Stimulated activated CD8-positive, alpha-beta memory T cell treated with anti-CD3 and anti-CD28 coated beads, Interleukin-2, amount 100 ng/mL, for 1 hour (primary cell): ENCODE measurements at places on chromosomes 11 and 22.

DNA sequence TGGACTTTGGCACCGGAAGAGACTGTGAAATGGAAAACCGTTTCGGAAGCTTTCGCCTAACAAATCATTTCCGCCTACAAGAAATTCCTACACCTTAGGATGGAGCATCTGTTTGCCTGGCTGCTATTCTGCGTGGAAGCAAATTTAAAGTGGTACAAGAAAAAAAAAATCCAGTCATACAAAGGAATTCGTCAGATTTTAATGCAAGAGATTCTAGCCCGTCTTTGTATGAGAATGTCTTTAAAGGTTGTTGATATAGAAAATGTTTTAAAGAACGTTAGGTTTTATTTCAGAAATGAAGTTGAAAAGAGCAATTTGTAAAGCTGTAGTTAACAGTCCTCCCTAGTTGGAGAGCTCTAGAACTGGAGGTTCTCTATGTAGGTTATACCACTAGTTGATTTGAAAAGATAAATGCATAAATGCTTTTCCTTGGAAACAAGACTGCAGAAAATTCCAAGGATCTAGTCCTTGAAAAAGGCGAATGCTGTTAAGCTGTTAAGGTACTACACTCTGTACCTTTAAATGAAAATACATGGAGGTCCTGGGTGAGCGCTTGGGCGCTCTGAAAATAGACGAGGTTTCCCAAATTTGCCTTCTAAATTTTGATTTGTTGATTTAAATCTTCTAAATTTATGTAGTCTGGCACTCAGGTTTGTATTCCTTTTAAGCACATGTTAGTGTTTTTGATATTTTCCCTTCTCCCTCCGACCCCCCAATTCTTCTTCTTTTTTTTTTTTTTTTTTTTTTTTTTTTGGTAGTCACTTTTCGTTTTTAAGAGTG lies 2.4 kb downstream of the NCR3LG1 start:
- no peak for DNase-seq

- DNase-seq = no peak
Observed at GRCh38 chr11:74464746-74465145, 2.6 kb downstream of the KCNE3 start.

GRCh38 chr11:1074244-1075221 lies at the start of gene MUC2:
Gene MUC2, plus strand, starts transcription at chr11:1074874.
- no peak for DNase-seq

- no peak for DNase-seq
Observed at GRCh38 chr11:113201054-113201818, 113.1 kb upstream of the TTC12 start.

- DNase-seq = no peak
Observed at GRCh38 chr11:115226556-115226955, 277.7 kb downstream of the CADM1 start.

DNA sequence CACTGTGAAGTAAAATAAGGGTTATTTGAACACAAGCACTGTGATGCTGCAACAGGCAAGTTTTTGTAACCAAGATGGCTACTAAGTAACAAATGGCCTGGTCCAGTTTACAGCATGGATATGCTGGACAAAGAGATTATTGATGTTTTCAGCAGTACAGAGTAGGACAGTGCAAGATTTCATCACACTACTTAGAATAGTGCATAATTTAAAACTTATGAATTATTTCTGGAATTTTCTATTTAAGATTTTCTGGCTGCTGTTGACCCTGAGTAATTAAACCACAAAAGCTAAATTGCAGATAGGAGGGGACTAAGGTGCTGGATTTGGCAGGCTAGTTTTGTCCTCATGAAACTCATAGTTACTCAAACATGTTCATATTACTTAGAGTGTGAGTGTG lies 33.1 kb downstream of the CEP295 start:
- no peak for DNase-seq

DNA sequence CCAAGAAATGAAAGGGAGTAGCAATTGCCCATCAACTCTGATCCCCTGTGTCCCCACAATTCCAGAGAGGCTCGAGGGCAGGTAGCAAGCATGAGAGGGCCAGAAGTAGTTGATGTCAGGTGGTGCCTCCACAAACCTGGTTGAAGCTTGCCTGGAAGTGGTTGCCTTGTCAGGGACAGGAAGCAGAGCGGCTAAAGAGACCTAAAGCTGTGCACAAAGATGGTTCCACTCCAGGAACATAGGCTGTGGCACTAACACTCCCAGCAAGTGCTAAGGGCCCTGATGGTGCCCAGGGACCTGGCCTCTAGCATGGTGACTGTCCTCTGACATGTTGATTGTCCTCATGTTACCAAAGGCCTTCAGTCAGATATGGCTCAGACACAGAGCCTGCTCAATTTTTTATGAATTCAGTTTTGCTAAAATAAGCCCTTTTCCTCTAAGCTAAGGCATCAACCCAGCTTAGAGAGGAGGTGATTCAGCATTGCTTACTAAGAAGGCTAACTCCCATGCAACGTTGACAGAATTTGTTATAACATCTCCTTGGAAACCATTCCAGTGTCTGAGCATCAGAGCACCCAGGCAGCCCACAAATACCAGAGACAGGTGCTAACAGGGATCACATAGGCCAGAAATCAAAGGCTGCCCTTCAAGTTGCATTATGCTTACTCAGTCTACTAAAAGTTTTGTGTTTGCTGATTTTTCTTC lies 196.3 kb upstream of the ARHGAP20 start:
- DNase-seq = no peak

- DNase-seq = no peak
Observed at GRCh38 chr11:8593455-8593854, 573 bp downstream of the STK33 start.

GRCh38 chr11:81470446-81470845 lies 1263.2 kb downstream of the FAM181B start:
- no peak for DNase-seq

- DNase-seq = no peak
Observed at GRCh38 chr22:46432164-46433068, 96.9 kb downstream of the TRMU start.

GRCh38 chr22:41234815-41235695 lies 5.7 kb downstream of the CHADL start:
- DNase-seq = no peak

DNA sequence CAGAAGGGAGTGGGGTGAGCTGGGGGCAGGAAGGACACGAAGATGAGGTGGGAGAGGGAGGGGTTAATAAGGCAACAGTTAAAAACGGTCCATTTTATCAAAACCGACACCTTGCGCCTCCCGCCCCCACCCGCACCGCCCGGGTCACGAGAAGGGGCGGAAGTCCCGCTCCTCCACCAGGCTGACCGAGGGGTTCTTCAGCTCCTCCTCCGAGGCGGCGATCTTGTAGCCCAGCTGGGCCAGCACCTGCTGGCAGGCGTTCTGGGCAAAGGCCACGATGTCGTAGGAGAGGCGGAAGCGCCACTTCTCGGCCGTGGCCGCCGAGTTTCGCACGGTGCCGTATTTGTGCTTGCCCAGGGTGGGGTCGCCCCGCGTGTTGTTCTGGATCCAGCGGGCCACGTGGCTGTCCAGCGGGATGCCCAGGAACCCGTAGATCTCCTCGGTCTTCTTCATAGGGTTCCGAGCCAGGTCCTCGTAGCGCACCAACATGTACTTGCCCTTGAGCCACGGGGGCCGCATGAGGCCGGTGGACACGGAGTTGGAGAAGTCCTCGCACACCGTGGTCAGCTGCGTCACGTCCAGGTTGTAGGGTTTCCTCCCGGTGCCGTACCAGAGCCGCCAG lies 15.8 kb downstream of the CHST1 start:
- DNase-seq = no peak

DNA sequence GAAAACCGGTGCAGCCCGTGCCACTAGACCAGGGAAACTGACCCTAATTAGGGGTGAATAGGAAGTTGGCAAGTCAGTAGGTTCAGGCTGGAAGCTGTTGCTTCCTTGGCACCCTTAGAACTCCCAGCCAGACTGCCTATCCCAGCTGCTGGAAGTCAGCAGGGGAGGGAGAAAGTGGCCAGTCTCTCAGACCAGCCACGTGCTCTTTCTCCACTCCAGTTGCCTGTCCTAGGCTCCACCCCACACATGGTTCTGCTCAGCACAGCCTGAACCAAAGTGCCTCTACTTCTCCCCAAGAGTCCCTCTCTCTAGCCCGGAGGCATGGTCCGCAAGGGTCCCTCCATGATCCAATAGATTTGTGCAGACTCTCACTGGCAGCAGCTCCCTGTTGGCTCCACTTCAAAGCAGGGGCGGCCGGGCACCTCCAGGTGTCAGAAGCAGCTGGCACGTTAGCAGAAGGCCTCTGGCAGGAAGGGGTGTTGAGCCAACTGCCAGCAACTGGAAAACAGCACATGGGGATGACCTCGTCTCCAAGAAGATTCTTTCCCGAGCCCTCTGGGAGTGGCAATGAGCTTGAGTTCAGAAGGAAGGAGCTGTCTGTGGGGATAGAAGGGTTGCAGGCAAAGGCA lies 27.7 kb downstream of the ARFGAP2 start:
- no peak for DNase-seq

- no peak for DNase-seq
Observed at GRCh38 chr11:99568808-99569207, 548.1 kb downstream of the CNTN5 start.

DNA sequence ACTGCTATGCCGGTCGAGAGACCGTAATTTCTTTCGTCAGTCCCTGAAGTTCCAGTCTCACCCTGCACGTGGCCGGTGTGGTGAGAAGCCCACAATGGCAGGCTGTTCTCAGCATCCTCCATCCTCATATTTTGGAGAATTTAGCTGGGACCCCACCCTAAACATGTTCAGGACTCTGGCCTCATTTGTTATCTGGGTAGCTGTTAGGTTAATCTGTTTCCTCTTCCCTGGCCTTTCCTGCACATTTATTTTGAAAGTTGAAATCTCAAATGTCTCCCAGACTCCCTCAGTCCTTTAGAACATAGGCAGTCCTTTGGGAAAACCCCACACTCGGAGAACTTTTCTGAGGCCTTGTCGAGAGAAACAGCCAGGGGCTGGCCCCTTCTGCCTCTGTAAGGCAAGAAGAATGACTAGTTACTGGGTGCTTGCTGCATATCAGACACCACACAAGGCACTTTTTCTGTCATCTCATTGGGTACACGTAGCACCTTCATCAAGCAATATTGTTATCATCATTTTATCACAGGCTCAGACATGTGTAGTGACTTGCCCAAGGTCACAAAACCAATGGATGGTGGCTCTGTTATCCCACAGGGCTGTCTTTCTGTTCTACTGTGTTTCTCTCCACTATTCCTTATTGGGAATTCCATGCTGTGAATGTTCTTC lies 109.3 kb upstream of the CRYBB3 start:
- DNase-seq = no peak

GRCh38 chr11:61028135-61028729 lies 56.8 kb downstream of the CD6 start:
- peak; percentile 33 for DNase-seq

GRCh38 chr11:94330789-94331188 lies 26.4 kb downstream of the IZUMO1R start:
- DNase-seq = no peak

GRCh38 chr22:29732883-29733282 lies 13.1 kb downstream of the CABP7 start:
- DNase-seq = no peak

DNA sequence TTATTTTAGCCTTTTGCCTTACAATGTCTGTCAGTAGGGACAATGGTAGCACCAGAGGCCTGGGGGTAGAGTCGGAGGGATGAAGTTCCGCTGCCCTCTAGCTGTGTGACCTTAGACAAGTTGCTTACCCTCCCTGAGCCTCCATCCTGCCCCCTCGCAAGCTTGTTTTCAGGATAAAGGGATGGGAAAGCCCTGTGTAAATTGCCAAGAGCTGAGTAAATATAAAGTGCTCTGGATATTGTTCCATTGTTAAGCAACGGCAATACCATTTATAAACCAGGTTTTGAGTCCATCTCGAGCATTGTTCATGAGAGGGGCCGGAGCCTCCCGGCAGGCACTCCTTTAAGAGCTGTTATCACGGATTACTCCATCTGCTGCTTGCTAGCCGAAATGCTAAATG lies 72.9 kb downstream of the ZBTB16 start:
- no peak for DNase-seq

- DNase-seq = no peak
Observed at GRCh38 chr11:33515347-33515746, 185.3 kb downstream of the C11orf91 start.

DNA sequence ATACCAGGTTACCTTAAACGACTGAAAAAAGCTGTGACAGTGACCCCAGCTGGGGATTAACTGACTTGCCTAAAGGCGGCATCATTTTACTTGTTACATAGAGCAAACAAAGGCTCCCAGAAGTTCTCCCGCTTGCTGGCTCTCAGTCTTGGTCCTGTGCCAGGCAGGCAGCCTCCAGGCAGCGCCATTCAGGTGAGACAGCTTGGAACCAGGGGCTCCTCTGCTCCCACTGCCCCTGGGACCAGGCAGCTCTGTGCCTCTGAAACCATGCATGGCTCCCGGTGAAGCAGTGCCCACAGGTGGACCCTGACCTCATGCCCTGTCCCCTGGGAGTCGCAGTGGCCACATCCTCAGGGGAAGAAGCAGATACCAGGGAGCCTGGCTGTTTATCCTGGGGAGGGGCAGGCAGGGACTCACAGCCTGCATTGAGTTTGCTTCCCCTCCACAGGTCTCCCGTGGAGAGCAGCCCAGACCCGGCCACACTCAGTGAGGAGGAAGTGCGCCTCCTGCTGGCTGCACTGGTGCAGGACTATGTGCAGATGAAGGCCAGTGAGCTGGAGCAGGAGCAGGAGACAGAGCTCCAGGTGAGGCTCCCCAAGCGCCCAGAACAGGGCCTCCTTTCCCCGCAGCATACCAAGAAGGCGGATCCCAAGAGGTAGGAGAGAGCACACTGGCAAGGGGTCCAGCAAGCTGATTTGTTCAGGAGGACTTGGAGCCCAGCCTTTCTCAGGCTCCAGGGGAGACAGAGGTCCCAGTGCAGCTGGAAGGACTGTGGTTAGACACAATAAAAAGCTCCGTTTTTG lies 15.6 kb upstream of the CYP2R1 start:
- DNase-seq = peak; percentile 68

- no peak for DNase-seq
Observed at GRCh38 chr22:19836512-19836911, 18.2 kb downstream of the GNB1L start.

- DNase-seq = no peak
Observed at GRCh38 chr11:16402654-16403447, 46.5 kb upstream of the SOX6 start.

GRCh38 chr22:19762568-19763457 lies 2.2 kb downstream of the TBX1 start:
- DNase-seq = no peak

- DNase-seq = no peak
Observed at GRCh38 chr11:7671347-7672215, 1.7 kb downstream of the CYB5R2 start.
